ENCODE measurements at places on chromosomes 4 and X.

DNA sequence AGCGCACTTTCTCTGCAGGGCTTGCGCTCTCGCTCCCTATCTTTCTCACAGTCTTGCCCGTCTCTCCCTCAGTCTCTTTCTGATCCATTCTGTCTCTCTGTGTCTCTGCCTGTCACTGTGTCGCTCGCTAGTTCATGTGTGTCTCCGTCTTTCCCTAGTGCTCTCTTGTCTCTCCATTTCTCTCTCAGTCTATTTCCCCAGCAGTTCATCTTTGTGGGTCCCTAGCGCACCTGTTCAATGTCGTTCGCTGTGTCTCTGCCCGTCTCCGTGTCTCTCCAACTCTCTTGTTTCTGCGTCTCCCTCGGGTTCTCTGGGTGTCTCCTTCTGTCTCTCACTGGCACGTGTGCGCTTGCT is 1.5 kb downstream of the GPR101 start:
- no peak for DNase-seq

- DNase-seq = no peak
Observed at GRCh38 chr4:101309925-101310324, 37.4 kb downstream of the PPP3CA start.

- no peak for DNase-seq
Observed at GRCh38 chr4:138800421-138800820, 215.2 kb upstream of the NOCT start.

- DNase-seq = peak; percentile 5
Observed at GRCh38 chrX:1599791-1600405, 8.5 kb downstream of the AKAP17A start.

- no peak for DNase-seq
Observed at GRCh38 chrX:17987783-17988182, 126.7 kb upstream of the RAI2 start.

DNA sequence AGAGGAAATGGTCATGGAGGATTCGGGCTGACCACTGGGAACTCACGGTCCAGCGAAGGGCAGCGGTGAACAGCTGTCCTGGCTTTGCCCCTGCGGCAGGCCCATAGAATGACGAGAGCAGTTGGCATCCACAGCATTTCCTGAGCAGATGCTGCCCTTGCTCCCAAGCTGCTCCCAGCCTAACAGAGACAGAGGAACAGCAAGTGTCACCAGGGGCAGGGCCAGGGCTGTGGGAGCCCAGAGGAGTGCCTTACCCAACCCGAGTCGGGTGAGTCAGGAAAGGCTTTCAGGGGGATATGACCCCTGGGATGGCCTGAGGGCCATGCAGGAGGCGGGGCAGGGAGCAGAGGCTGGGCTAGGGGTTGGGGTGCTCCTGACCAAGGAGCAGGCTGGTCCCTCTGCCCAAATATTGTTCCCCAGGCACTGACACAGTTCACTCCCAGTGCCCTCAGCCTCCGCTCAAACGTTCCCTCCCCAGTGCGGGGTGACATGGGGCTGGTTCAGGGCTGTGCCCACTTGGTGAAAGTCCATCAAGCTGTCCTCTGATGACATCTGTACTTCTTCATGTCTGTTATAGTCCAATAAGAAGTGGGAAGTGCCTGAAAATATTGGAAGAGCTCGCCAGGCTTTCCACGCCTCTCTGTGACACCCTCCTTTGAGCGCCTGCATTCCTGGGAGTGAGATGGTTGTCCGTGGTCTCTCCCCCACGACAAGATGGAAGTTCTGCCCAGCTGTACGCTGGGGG is 64.7 kb upstream of the GPR78 start:
- no peak for DNase-seq

DNA sequence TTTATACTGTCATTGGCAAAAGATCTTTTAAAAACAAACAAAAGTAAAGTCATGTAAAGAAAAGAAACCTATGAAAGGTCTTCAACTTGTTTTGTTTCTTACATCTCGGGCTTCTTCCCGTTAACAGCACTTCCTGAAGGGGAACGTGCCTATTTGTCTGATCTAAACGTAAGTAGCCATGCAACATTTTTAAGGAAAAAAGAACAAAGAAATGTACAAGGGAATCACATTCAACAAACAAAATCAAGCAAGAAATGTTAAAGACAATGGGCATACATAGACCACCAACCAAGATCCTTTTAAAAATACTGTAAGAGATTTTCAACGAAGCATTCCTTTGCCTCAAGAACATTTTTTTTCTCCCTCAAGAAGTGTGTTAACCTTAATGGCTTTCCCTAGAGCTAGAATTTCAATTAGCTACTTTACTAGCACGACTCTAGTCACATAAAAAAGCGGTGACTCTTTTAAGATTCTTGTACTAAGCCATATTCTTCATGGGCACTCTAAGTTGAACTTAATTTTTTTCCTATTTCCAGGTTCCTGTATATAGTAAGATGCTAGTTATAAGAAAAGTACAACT is 112.0 kb upstream of the TTC29 start:
- DNase-seq = no peak

DNA sequence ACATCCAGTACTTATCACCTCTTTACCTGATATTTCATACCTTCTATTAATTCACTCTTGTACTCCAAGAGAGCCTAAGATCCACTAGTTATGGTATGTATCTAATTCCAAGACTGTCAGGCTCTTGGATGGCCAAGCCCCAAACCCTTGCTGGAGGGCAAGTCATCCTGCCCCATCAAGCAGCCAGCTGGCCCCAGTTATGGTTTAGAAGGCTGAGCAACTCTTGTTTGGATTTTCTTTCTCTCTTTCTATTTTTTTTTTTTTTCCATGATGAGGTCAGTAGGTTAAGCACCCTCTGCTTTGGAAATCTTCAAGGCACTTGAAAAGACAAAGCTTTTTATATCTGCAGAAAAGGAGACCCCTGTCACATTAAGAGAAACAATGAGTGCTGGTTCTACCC is 10.9 kb upstream of the FGF16 start:
- no peak for DNase-seq

- no peak for DNase-seq
Observed at GRCh38 chrX:154029439-154029838, 9.7 kb upstream of the IRAK1 start.

GRCh38 chrX:41542536-41542935 is 95.4 kb downstream of the NYX start:
- no peak for DNase-seq

- DNase-seq = no peak
Observed at GRCh38 chr4:89305712-89306437, 1.7 kb downstream of the GPRIN3 start.

DNA sequence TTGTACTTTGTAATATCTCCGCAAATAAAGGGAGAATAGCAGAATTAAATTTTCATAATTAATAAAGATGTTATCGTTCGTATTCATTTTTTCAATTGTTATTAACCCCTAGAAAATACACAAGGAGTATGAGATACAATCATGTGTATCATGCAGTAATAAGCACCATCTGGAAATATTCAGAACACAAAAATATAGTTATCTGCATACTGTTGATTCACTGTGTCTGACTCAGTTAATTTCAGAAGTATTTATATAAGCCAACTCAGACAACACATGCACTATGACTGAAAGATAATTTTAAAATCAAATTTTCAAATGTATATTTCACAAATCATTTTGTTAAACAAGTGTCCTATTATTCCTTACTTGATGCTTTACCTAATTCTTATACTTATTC is 1954.8 kb downstream of the ARAP2 start:
- DNase-seq = no peak

GRCh38 chrX:134929808-134930207 is 61.0 kb upstream of the SMIM10 start:
- no peak for DNase-seq

- no peak for DNase-seq
Observed at GRCh38 chrX:110066488-110067225, 63.7 kb downstream of the TMEM164 start.

DNA sequence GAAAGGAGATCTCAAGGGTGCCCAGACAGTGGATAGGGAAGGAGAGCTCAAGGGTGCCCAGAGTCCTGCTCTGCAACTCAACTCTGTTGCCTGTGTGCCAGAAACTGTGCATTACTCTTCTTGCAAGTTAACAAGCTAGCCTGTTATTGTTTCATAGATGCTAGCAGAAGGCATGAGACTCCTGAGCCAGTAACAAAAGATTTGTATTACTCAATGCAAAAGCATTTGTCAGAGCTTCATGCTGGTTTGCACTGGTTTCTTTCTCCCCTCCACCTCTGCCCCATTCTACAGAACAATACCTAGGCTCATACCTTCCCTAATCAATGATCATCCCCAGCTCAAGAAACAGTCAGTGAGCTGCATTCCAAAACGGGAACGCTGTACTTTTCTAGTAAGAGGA is 124.5 kb upstream of the NEIL3 start:
- no peak for DNase-seq

- no peak for DNase-seq
Observed at GRCh38 chr4:143386812-143387211, 50.1 kb downstream of the GAB1 start.

GRCh38 chr4:142405695-142406498 is 440.2 kb downstream of the INPP4B start:
- peak; percentile 65 for DNase-seq

GRCh38 chr4:94127707-94128328 is 79.8 kb upstream of the SMARCAD1 start:
- no peak for DNase-seq

DNA sequence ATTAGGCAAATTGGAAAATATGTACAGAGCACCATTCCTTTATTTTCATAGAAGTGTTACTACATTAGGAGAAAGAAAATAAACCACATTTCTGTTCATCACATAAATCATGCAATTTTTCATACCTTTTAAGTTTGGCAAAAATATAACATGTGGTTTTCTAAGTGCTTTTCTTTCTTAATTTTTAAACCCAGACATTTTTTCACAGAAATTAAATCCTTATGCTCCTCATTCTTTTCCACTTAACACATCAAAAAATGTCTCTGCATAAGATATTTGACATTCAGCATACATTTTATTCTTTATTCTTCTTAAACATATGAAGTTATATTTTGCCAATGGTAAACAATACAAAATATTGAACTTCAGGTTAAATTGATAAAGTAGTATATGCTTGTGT is 826.6 kb upstream of the SLIT2 start:
- no peak for DNase-seq

DNA sequence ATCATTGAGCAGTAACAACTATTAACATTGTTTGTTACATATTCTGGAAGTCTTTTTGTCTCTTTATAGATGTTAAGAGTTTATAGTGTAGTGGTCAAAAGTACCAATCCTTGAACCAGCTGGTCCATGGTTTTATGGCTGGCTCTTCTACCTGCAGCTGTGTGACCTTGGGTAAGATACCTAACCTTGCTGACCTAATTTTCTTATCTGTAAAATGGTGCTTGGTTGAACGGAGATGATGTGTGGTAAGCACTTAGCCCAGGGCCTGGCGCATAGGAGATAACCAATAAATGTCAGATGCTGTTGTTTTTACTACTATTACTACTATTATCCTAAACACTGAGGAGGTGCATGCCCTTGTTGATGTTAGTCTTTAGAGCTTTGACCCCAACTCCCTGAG is 116.6 kb downstream of the TMEM164 start:
- no peak for DNase-seq

DNA sequence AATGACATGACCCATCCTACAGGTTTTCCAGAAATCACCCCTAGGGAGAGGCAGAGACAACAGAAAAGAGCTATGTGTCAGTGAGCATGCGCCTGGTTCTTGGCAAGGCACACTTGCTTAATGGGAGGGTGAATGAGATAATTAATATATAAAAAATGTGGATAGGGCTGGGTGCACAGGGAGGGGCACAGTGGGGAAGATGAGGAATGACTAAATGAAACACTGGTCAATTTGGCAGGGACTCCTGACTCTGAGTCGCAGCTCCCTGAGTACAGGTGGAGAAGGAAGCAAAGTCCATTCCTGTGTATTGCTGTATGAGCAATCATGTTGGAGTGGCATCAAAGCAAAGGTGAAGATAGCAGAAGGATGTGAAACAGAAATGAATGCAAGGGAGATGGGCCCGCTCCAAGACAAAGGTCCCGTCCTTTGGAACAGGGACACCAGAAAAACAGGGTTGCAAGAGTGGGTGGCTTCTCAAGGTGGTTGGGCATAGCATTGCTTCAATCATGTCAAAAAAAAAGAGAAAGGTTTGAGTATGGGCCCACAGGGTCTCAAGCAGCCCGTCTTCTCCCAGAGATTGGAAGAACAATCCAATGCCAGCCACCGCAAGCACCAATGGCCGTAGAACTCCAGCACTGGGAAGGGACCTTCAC is 278.4 kb upstream of the AGTR2 start:
- no peak for DNase-seq

DNA sequence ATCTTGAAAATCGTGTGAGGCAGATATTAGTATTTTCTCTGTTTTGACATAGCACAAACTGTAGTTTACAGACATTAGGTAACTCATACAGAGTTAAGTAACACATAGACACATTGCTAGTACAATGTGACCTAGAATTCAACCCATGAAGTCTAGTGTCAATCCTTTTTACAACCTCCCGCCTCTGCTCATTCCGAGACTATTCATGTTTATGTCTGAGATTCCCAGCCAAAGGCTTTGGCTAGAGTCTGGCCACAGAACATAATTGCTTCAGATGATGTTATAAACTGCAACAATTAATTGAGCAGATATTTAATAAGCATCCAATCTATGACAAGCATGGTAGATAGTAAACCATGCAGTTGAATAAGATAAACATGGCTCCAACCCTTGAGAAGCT is 841.0 kb downstream of the STIM2 start:
- DNase-seq = no peak

DNA sequence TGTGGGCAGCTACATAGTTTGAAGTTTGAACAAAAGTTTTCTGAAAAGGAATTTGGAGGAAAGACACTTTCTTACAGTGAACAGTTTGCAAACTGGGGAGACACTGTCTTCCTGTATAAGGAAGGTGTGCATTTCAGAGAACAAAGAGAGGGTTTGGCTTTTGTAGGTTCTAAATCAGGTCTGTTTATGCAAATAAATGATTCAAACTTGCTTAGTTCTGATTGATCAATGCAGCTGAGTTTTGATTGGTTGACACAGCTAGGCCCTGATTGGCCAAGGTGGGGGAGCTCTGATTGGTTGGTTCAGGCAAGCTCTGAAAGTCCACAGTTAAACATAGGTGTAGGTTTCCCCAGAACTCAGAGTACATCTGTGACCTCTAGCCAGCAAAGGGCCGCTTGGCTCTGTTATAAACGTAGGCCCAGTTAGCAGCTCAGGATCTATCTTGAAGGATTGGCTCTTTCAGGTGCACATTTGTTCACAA is 63.0 kb upstream of the ENPP6 start:
- DNase-seq = no peak

GRCh38 chr4:78776079-78776728 is at the start of gene BMP2K:
Gene BMP2K (plus strand): TSS chr4:78776350. CDS start chr4:78776544, 194 bp downstream.
- DNase-seq = peak; percentile 72

- no peak for DNase-seq
Observed at GRCh38 chr4:95898226-95898625, 58.3 kb downstream of the PDHA2 start.

DNA sequence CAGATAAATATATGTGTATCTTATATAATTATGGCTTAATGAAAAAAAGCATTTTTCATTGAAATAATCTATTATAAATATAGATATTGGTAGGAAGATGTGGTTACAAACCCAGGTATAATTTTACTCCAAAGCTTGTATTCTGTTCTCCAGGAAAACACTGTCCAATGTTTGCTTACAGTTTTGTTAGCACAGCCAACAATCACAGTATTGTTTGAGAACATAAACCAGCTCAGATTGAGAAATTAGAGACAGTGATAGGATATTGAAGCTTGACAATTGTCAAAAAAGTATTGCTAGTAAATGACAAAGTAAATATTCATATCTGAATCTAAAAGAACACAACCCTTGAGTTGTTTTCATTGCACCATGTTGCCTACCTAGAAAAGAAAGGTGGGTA is 228.8 kb downstream of the ADGRL3 start:
- DNase-seq = no peak

GRCh38 chrX:20029728-20030127 is 38.9 kb upstream of the BCLAF3 start:
- no peak for DNase-seq

Data from ELF-1 (cell line).